ENCODE measurements at places on chromosomes 7 and 10.
A peak's percentile ranks its signal among the peaks of the same experiment; 100 is the strongest.

GRCh38 chr7:25844102-25844870, 307.7 kb upstream of the NFE2L3 start:
- no peak for DNase-seq

DNA sequence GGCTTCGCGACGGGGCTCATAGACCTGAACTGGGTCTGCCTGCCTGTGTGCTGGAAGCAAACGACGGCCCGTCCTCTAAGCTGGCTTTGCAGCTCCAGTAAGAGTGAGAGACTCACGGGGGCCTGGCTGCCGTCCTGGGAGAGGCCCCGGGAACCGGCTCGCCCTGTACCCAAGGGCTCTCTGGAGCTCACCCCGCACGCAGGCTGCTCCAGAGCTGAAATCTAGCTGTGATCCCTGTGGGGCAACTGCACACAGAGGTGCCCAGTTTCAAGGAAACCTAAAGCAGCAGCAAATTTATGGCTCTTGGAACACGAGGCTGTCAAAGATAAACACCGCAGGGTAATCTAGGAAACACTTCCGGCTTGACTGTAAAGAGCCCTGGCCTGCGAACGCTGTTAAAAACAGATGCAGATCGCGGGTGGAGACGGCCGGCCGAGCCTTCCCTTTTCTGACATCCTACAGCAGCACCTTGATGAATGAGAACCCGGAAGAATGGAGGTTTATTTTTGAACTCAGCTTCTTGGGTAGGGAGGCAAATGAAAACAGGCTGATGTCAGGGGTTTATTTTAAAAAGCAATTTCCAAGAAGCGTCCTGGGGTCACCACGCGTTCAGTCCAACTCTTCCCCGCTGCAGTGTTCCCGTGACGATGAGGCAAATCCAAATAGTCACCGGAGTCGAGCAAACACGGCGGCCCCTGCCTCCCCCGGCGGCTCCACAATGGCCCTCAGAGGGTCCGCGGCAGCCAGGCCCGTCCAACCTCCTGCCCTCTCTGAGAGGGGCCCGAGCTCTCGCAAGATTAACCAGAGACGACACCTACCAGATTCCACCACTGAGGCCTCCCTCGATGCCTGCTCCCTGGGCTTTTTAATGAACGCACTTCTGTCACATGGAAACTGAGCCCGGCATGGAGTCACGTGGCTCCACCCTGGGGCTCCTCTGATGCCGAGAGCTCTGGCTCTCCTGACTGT, 29.6 kb downstream of the AMZ1 start:
- no peak for DNase-seq

DNA sequence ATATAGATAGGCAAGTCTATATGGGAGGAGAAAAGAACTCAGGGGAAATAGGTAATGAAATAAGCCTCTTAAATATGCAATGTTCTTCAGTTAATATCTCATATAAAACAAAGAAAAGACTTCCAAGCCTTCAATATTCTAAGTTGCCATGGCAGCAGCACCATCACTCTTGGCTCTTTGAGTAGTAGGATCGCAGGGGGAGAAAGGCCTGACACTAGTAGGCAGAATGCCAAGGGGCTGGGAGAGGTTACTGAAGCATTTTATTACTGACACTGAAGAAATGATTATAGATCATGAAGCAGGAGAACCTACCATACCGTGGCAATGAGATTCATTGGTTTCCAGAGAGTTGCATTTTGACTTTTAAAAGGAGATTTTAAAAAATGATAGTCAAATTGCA, 193.9 kb downstream of the NXPH1 start:
- no peak for DNase-seq

DNA sequence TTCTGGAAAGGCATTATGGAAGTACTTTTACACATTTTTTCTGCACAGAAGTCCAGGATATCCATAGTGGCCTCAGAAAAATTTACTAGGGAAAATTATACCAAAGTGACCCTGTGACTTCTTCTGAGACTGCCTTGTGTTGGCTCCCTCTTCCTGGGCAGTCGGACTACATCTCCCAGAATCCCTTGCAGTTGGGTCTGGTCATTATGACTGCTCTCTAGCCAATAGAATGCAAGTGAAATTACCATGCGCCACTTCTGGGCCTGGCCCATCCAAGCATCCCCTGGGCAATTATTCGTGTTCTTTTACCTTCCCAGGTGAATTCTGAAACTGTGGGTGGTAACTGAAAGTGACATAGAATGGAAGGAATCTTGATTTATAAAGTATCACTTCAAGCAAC, 430.9 kb downstream of the ACTR3B start:
- no peak for DNase-seq

DNA sequence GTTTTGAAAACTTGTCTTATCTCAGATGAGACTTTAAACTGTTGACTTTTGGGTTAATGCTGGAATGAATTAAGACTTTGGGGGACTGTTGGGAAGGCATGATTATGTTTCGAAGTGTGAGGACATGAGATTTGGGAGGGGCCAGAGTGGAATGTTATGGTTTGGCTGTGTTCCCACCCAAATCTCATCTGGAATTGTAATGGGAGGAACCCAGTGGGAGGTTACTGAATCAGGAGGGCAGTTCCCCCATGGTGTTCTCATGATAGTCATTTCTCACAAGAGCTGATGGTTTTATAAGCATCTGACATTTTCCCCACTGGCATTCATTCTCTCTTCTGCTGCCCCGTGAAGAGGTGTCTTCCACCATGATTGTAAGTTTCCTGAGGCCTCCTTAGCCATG, 13.8 kb upstream of the POT1 start:
- no peak for DNase-seq

- no peak for DNase-seq
Measured at GRCh38 chr7:21914671-21915070, 31.0 kb downstream of the CDCA7L start.

GRCh38 chr10:31319602-31320549, 860 bp downstream of the ZEB1 start:
- DNase-seq: peak; percentile 28

DNA sequence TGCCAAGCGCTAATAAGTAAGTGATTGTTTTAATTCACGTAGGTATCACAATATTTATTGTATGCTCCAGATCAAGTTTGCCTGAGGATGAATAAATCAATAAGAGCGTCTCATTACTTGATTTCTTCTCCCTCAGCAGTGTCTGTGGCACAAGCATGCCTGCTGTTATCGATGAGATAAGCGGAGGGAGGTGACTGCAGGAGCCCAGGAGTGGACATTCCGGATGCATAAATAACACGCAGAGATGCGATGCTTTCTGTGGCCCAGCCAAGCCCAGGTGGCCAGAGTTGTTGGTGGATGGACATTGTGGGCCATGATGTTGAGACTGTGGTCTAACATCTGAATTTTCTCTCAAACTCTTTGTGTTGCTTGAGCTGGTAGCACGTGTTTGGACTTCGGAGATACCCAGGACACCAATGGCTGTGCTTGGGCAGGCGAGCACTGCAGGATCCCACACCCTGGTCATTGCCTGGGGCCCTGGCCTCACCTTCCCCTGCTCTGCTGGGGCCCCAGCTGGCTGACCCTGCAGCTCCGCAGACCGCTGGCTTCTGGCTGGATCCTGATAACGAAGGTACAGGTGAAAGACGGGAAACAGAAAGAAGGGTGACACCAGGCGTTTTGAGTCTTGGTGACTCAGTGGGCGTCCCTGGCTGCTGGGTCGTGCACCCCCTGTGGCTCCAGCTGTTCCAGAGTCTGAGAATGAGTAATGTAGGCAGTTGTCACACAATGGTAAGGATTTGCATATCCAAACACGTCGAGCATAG, 31.2 kb upstream of the MNX1 start:
- no peak for DNase-seq

DNA sequence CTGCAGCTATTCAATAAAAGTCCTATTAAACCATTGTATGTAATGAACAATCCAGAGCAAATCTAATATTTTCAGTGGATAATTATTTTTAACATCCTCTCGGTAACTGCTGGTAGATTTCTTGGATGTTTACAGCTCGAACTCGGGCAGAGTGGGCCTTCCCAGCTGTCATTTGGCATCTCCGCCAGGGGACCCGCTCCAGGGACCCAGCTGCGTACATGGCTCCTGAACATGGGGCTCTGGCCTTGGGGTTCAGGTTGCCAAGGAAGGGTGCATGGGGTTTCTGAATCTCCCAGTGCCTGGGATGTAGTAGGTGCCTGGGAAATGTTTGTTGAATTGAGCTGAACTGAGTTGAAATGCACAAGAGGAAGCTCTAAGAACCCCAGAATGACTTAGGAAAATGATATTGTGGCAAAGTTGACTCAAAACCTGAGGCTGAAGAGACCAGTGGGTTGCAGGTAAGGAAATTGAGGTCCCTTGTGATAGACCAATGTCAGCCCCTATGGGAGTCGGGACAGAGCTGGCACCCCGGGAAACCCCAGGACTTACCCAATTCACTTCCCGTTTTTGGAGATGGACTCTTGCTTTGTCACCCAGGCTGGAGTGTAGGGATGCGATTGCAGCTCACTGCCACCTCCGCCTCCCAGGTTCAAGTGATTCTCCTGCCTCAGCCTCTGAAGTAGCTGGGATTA, 228.4 kb downstream of the CUX1 start:
- no peak for DNase-seq

GRCh38 chr7:22872096-22872807, 49.6 kb upstream of the TOMM7 start:
- no peak for DNase-seq

GRCh38 chr10:89274928-89275327, 23.4 kb upstream of the LIPA start:
- DNase-seq: no peak

GRCh38 chr10:15742836-15743235, 23.1 kb upstream of the ITGA8 start:
- DNase-seq: no peak

DNA sequence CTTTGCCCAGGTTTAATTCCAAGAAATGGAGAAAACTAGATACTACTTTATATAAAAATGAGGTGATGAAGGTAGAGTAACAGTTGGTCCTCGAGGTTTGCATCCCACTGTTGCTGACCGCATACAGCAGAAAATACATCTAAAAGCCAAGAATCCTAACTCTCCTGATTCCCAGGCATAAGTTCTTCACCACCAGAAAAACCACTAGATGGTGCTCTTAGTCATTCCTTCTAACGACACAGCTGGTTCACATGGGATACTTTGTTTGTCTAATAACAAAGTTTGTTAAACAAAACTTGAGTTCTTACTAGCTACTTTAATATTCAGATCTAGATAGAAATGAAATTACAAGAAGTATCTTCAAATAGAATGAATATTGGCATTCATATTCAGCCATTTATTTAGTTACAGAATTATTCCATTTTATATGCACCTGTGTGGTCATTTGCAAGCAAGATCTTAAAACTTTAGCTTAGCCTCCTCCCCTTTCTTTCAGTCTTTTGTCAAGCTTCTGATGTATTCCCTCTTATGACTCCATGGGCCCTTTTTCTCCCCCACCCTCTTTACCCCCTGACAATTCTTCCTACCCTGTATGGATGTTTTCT, 54.1 kb upstream of the CYP26C1 start:
- DNase-seq: no peak

DNA sequence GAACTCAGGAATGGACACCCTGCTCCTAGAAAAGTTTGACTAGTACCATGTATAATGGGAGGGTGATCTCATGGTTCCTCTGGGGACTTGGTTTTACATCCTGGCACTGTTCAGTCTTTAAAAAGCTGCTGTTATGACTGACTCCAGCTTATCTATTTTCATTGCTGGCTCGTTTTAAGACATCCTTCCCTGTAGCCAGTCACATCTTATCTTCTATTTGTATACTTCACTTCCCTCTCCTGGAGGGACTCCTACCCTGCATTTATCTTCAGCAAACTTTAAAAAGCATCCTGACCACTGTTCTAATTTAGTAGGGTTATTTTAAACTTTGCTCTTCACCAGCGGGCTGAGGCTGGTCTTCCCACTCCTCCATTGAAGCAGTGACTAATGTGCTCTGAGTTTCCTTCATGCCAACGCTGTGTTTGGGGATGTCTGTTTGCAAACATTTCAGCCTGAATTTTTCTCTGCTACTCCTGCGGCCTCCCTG, 72.9 kb upstream of the ARMC3 start:
- no peak for DNase-seq

DNA sequence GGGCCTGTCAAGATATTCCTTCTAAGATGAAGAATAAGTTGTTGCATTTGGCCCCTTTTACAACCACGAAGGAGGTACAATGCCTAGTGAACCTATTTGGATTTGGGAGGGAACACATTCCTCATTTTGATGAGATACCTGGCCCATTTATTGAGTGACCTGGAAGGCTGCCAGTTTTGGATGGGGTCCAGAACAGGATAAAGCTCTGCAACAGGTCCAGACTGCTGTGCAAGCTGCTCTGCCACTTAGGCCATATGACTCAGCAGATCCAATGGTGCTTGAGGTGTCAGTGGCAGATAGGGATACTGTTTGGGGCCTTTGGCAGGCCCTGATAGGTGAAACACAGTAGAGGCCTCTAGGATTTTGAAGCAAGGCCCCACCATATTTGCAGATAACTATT, 704.6 kb downstream of the CCSER2 start:
- no peak for DNase-seq

DNA sequence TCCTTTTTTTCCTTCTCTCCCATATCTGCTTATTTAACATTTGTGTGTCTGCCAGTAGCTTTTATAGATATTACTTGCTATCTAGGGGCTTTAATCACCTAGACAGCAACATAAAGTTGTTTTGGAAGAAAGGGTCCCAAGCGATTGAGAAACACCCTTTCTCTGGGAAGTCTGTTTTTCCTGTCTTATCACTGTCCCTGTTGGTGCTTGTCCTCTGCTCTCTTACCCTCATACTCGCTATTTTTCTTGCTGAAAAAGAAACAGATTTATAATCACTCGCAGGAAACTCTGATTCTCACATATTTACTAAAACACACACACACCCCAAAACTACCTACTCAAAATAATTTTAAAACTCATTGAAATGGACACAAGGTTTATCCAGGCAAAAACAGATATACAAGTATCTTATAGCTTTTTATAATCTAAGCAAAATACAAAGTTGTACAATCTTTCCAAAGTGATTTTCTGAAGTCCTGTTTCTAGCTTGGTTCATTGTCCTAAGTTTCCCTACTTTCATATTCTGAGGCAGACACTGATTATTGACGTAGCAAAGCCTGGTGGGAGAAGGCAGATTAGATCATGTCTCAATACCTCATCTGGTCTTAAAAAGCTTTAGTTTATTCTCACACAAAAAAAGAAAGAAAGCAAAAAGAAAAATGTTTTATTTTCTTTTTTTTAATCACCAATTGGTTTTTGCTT, 157.3 kb downstream of the CACNA2D1 start:
- DNase-seq: no peak

DNA sequence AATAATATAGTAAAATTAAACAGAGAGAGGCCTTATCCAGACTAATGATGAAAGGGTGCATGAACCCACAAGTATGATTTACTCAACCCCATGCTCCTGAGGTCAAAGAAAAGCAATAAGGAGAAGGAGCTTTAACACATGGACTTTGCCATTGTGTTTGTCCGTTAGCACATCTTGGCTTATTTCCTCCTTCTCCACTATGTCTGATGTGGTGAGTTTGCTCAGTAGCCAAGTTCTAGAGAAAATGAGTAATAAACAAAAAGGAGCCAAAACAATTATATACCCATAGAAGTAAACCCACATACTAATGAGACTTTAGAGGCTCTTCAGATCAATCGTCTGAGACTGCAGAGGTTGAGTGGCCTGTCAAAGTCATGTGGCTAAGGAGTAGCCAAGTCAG, 26.1 kb upstream of the ADD3 start:
- DNase-seq: no peak

All from T-helper 1 cell (primary cell).